ENCODE measurements at places on chromosomes 5 and 9.

- DNase-seq = no peak
Observed at GRCh38 chr9:91995000-91995655, 45.1 kb upstream of the ROR2 start.

DNA sequence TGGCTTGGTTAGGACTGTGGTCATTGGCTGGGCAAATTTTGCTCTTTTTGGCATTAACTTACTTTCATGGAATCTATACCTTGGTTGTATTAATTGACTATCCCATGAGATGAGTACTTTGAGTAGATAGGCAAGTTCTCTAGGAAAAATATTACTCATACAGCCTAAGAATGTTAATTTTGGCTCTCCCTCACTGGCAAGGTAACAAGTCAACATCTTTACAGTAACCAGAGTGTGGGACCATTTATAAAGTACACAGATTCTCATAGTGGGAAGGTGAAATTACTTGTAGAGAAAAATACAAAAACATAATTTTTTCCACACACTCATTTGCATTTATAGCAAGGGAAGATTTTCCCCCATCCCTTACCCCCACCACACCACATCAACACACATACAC is 154.6 kb upstream of the ZNF608 start:
- no peak for DNase-seq

GRCh38 chr5:78251663-78252284 is 42.7 kb downstream of the AP3B1 start:
- no peak for DNase-seq

GRCh38 chr9:126521976-126522590 is 91.6 kb upstream of the LMX1B start:
- DNase-seq = no peak

GRCh38 chr5:6755519-6755918 is 42.3 kb downstream of the TENT4A start:
- no peak for DNase-seq

- DNase-seq = no peak
Observed at GRCh38 chr5:44645502-44645901, 163.2 kb upstream of the MRPS30 start.

- DNase-seq = no peak
Observed at GRCh38 chr5:24225051-24225450, 419.7 kb downstream of the CDH10 start.

DNA sequence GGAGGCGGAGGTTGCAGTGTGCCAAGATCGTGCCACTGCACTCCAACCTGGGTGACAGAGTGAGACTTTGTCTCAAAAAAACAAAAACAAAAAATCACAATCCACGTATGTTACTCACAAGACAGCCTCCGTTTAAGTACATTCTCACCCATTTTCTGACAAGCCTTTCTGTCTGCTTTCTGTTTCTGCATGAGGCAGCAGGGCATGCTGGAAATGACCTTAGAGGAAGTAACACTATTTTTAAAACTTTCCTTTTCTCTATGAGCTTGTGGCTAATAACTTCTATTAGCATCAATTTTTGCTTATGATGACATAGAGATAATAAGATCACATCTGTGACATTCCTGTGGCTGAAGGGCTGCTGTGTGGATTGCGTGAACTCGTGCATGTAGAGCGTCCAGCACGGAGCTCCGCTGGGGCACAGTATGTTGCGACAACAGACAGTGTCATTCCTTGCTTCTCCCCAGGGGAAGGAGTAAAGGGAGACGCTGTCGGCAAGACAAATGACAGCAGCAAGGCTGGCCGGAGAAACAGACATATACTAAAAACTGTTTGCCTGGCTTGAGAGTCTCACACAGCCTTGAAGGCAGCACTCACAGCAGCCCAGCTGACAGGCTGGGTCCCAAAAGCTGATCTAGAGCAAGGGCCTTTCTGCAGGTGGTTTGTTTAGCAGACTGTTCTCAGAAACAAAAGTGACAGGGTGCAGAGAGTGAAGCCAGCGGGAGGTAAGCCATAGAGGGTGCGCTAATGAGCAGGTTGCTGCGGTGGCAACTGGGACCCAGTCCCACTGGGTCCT is 1.6 kb downstream of the BTNL3 start:
- no peak for DNase-seq

- no peak for DNase-seq
Observed at GRCh38 chr9:121474231-121474947, 25.3 kb downstream of the GGTA1 start.

DNA sequence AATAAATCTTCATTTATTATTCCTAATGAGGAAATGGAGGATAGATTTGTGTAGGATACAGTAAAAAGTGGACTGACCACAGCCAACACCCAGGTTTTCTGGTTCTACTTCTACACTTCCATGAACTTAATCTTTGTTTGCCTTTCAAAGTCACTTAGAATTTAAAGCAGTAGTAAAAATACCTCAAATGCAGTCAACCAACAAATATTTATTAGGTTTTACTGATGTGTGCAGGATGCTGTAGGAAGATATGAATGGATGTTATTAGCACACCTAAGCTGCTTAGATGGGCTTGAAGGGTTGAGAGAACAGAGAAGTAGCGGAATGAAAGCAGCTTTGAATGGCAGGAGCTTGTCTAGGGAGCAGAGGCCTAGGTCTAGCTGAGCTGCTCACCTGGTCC is 201.1 kb downstream of the PALM2AKAP2 start:
- no peak for DNase-seq
